ENCODE measurements at places on chromosomes 12 and 14. TPM values are rescaled to one million over a fixed set of nuclear protein-coding genes. Genes with fewer than 3 reads are reported as not detected.
A peak's percentile ranks its signal among the peaks of the same experiment; 100 is the strongest.

DNA sequence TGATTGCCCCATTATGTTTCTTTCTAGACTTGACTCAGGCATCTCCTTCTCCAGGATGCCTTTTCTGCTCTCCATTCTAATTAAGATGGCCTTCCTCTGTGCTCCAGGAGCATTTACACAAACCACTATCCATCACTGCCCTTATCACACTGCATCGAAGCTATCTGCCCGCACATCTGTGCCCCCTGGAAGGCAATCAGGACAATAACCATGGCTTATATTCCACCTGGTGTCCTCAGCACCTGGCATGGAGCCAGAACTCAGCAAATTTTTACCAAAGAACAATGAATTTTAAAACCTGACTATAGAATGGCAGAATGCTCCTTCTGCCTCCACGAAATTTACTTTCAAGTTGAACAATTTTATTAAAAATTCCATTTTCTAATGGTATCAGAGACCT is 465.8 kb downstream of the APAF1 start:
- no peaks in the 10 kb centered on the region for H3K4me1 ChIP-seq
- H3K36me3 ChIP-seq = no peaks in the 10 kb centered on the region
- DNase-seq = no peak
- no peaks in the 10 kb centered on the region for H3K27me3 ChIP-seq
- no peak overlapping the region for H3K27ac ChIP-seq

- no peak for DNase-seq
- peaks cover 23% of the 10 kb centered on the region for H3K4me1 ChIP-seq
- H3K27ac ChIP-seq = no peak overlapping the region
- H3K36me3 ChIP-seq = no peaks in the 10 kb centered on the region
- no peak overlapping the region for H3K4me3 ChIP-seq
These were observed 1.2 kb downstream of the KRT86 start for GRCh38 chr12:52275686-52276085.

Gene EXOC3L4
- not detected for polyA plus RNA-seq

Gene TSHR
- not detected for polyA plus RNA-seq

DNA sequence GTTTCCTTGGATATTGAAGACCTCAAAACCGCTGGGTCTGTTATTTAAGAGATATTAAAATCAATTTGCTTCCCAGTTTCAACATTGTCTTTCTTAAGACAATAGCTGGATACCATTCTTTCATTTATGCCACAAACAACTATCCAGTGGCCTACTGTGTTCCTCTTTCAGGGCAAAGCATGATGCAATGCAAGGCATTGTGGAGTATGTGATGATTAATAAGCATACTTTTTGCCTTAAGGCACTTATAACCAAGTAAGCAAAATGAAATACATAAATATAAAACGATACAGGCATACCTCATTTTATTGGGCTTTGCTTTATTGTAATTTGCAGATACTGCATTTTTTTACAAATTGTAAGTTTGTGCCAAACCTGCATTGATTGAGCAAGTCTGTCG is 45.5 kb downstream of the SCN8A start:
- H3K36me3 ChIP-seq = no peaks in the 10 kb centered on the region
- peaks cover 44% of the 10 kb centered on the region for H3K4me1 ChIP-seq
- H3K4me3 ChIP-seq = no peak overlapping the region

- no peak for DNase-seq
- no peaks in the 10 kb centered on the region for H3K4me1 ChIP-seq
- no peak overlapping the region for H3K27ac ChIP-seq
- H3K27me3 ChIP-seq = no peaks in the 10 kb centered on the region
- H3K4me3 ChIP-seq = no peak overlapping the region
These were observed 561.0 kb upstream of the TBX3 start for GRCh38 chr12:115245020-115245419.

DNA sequence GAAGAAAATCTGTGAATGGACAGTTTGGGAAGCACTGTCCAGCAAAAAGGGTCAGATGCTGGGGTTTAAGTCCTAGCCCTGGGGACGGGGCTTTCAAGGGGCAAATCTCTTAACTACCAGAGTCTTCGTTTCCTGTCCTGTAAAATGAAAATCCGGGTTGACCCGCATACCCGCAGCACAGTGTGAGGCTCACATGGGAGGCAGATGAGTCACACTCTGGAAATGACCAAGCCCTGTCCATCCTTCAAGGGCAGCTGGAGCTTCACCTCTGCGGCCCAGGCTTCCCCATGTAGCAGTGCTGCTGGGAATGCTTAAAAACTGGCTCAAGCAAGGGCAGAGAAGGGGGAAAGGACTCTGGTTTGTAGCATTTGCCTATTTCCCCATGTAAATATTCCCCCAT is 19.0 kb downstream of the FAM181A start:
- peak overlapping the region; percentile 13 for H3K27ac ChIP-seq
- DNase-seq = no peak
- peaks cover 12% of the 10 kb centered on the region for H3K4me1 ChIP-seq
- H3K4me3 ChIP-seq = no peak overlapping the region
- no peaks in the 10 kb centered on the region for H3K36me3 ChIP-seq

Gene ACSM4
- not detected for polyA plus RNA-seq

- no peak overlapping the region for H3K4me3 ChIP-seq
- H3K27ac ChIP-seq = no peak overlapping the region
- DNase-seq = no peak
- no peaks in the 10 kb centered on the region for H3K36me3 ChIP-seq
- H3K27me3 ChIP-seq = no peaks in the 10 kb centered on the region
These were observed 41.2 kb upstream of the CRY1 start for GRCh38 chr12:107134558-107134957.

GRCh38 chr12:105724641-105725040 is 394.1 kb downstream of the C12orf75 start:
- no peak for DNase-seq
- no peaks in the 10 kb centered on the region for H3K36me3 ChIP-seq
- no peak overlapping the region for H3K27ac ChIP-seq
- H3K4me1 ChIP-seq = peaks cover 3% of the 10 kb centered on the region
- no peak overlapping the region for H3K4me3 ChIP-seq
- H3K27me3 ChIP-seq = no peaks in the 10 kb centered on the region
